ENCODE measurements at places on chromosomes 12 and 14.

GRCh38 chr14:91111443-91111842 is 2.4 kb upstream of the DGLUCY start:
- DNase-seq, result no peak

DNA sequence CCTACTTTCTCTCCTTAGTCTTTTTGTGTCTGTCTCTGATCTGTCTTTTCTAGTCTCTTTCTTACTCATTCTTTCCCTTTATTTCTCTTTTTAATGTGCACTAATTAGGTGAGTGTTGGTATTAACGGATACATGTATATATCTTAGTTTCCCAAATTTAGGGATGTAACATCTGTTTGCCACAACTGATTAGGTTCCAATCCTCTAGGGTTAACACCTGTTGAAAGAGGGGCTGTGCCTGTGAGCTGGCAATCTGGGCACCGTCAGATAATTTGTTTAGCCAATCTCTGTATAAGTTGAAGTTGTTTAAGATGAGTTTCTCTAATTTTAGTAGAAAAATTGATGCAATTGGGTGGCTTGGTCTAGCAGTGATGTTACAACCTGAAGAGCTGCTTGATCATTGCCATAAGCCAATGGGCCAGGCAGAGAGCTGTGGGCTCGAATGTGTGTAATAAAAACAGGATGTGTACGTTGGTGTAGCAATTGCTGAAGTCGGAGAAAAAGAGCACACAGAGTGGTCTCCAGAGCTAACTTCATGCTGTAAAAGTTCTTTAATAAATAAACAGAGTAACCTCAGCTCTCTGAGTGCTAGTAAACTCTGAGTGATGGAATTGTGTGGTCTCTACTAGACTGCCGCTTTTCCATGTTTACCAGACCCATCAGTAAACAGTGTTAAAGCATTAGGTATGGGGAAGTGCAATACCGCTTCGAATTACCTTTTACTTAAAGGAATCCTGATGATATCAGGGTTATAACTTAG is 18.3 kb upstream of the LYZ start:
- DNase-seq, result no peak

GRCh38 chr12:109047081-109047805 is 5.1 kb upstream of the USP30 start:
- no peak for DNase-seq

DNA sequence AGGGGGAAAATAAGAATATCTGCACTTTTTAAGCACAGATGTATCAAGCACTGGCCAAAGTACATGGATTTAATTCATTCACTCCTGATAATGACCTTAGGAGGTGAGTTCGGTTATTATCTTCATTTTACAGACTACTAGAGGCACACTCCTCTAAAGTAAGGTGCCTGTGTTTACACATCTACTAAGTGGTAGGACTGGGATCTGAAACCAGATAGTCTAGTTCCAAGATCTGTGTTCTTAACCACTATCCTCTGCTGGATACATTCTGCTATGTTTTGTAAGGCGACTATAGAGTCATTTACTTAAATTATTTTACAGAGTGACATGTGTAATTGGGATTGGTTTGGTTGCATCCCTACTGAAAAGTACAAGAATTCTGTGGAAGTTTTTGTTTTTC is 175.3 kb downstream of the ESR2 start:
- DNase-seq, result no peak

DNA sequence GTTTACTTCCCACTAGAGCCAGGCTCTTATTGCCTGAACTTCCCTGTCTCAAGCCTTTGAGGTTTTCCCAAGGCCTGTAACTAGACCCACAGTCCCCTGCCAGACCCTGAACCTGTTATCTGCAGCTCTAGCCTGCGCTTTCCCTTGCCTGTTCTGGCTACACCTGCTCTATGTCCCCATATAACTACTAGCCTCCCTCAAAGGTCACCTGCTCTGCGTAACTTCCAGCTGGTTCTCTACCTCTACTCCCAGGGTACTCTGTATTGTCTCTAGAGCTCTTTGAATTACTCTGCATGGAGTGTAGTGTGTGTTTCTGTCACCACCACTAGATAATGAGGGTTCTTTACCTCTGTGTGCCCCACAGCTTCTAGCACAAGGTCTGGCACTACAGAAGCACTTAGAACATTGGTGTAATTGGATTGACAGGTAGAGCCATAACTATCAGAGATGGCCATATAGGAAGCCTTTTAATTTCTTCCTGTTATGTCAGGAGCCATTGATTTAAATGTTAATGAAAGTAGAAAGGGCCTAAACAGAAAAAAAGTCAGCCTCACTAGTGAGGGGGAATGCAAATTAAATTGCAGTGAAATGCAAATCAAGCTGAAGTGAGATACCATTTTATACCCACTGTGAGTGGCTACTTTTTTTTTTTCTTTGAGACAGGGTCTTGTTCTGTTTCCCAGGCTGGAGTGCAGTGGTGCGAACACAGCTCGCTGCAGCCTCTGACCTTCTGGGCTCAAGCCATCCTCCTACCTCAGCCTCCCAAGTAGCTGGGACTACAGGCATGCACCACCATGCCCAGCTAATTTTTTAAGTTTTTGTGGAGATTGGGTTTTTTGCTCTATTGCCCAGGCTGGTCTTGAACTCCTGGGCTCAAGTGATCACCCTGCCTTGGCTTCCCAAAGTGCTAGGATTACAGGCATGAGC is 47.8 kb downstream of the EID3 start:
- no peak for DNase-seq

- no peak for DNase-seq
These were observed 915.9 kb downstream of the SLC6A15 start for GRCh38 chr12:83996671-83997070.

- no peak for DNase-seq
These were observed 909 bp upstream of the TAOK3 start for GRCh38 chr12:118373616-118374015.

DNA sequence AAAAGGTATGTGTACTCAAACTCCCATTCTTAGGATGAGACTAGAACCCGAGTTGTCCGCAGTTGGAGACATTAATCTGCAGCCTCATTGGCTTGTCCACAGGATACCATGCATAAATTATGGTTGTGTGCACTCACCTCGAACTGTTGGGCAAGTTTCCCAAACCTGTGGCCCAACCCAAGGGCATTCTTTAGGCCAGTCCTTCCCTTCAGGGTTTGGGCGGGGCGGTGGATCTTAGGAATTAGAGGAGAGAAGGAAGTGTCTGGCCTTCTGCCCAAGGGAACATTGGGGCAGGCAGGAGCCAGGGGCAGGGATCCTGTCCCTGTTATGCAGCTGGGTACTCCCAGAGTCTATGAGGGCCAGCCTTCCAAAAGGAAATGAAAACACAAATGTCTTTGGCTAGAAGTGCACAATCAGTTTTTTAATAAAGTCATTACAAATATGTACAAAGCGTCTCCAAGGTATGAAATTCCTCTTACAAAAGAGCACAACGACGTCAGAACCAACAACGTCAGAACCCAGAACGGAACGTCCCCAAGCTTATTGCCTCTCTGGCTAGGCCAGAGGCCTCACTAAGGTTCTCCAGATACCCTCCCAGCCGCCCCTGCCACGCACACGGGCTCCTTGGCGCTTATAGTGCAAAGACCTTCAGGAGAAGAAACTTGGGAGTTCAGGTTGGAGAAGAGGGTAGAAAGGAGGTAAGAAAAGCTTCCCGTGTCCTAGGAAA is 25.3 kb downstream of the HRK start:
- no peak for DNase-seq

DNA sequence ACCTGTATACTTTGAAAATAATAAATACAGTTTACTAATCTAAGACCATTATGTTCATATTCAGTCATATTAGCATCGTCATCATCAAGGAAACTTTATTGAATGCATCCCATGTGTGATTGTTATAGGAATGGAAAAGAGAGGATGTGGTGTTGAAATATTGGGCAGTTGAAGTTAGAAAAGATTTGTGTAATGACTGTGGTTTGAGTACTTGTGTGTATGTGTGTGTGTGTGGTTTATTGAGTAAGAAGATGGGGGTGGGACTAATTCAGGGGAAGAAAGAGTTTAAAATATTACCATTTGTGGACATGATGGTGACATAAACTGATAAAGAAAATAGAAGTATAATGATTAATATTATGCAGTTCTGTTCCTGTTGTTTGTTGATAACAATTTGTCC is 238.7 kb upstream of the SEL1L start:
- no peak for DNase-seq

- no peak for DNase-seq
These were observed 219.7 kb downstream of the SLC25A21 start for GRCh38 chr14:36952689-36953088.

DNA sequence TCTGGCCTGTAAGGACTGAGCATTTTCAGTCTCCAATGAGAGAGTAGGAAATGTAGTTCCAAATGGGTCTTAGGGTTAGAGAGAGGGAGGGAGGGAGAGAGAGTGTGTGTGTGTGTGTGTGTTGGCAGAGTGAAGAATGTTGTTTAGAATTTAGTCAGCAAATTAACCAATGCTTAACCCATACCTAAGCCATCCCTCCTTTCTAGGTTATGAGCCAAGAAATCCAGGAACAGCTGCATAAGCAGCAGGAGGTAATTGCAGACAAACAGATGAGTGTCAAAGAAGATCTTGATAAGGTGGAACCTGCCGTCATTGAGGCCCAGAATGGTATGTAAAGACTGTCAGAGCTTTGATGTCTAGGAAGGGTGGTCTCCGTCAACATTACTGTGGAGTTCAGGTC is 56.9 kb downstream of the HSP90AA1 start:
- DNase-seq, result no peak

- no peak for DNase-seq
These were observed 4.7 kb downstream of the CCDC184 start for GRCh38 chr12:48187916-48188695.

GRCh38 chr14:74591394-74591793 is 20.6 kb downstream of the LTBP2 start:
- DNase-seq, result no peak

- no peak for DNase-seq
These were observed 52.7 kb downstream of the NKX2-1 start for GRCh38 chr14:36467332-36467731.

DNA sequence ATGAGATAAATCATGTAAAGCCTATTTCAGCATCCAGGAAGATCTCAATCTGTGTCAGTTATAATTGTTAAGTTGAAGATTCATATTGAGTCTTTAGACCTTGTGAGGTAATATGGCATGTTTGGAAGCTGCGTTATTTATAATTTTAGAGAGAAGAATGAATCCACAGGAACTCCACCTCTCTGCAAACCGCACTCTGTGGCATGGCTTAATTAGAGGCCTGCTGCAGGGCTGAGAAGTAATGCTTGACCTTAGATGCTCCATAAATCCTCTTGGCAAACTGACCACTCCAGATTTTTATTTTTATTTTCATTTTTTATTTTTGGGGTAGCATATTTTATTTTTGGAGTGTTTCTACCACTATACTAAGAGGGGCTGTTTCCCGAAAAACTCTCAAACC is 28.8 kb downstream of the BCAT1 start:
- no peak for DNase-seq

GRCh38 chr12:115932066-115932465 is 345.4 kb downstream of the MED13L start:
- no peak for DNase-seq

GRCh38 chr14:102539544-102540314 is 30.2 kb upstream of the ANKRD9 start:
- peak; percentile 92 for DNase-seq

DNA sequence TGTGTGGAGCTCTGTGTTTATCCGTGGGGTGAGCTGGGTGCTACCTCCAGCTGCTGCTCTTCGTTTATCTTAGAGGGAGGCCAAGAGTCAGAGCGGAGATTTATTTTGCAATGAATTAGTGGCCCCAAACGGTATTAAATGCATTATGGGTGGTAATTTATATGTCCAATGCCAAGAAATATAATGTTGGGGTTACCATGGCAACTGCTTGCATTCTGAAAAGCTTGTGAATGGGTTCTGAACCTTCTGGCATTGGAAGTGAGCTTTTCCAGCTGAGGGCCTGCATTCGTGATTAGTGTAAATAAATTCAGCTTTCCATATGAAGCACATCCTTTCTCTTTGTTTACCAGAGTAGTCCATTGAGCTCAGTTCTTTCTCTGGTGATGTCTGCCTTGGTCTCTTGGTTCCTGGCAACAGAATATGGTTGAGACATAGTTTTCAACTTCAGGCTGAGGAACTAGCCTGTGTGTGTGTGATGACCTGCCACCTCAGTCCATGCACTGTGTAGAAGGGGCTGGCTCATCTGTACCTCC is 51.8 kb downstream of the TRAF3 start:
- DNase-seq, result peak; percentile 52

DNA sequence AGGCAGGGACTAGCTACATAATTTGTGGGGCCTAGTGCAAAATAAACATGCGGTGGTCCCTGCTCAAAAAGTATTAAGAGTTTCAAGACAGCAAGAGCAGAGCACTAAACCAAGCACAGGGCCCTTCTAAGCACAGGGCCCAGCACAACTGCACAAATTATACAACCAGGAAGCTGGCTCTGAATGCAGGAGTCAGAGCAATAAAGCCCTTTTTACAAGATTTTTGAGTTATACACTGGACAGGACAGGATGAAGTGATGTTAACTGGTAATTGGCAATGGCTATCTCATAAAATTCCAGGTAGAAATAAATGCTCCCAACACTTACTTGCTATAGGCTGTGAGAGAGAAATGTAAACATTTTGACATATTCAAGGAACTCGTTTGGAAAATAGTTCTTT is 86.2 kb upstream of the GPHB5 start:
- DNase-seq, result no peak

DNA sequence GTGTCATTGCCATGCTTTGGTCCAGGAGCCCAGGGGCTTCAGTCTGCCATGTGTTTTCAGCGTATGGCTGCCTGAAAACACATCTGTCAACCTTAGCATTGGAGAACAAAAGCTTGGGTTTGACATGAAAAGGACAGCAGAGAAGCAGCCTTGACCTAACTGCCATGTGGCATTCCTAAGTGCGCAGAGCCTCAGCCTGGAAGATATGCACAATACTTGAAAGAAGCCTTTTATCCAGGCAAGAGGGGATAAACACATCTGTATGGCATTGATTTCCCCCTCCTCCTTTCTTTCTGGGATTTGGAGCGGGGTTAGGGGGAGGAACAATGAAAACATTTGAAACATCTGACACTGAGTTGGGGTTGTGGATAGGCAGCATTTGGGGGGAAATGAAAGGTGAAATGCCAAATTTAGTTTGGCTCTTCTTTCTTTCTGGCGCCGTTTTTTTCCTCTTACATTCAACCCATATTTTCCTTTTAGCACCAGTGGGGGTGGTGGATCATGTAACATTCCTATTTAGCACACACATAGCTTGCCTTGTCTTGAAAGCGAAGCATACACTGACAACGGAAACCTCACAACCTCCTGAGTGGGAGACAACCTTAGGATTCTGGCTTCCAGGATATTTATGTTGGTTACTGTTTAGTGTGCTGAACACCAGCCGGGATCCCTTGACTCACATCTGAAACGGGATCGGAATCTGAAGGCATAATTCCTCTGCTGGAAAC is 177.0 kb downstream of the C12orf75 start:
- no peak for DNase-seq

DNA sequence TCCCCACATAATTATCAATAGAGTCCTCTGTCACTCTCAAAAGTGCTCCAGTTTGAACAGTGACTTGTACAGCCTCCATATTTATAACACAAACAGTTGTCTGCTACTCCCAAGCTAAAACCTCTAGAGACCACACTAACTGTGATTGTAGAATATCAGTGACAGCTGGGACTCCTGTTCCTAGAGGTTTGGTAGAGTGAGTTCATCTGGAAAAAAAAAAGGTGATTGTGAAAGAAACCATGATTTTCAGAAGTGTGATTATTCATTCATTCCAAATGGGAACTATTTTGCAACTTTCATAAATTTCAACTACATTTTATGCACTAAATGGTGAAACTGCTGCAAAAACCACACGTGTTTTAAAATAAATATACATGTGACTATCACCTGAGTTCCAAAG is 128.0 kb upstream of the PLXNC1 start:
- no peak for DNase-seq
